Ecto neural progenitor cell (in vitro differentiated cells): ENCODE measurements at places on chromosomes 3 and 15.

- peak; percentile 88 for DNase-seq
Measured at GRCh38 chr3:9769426-9770275, at the start of gene CAMK1. TSS of gene CAMK1 (minus strand) at chr3:9769947. CDS start at chr3:9767749, 2,198 bp downstream.

DNA sequence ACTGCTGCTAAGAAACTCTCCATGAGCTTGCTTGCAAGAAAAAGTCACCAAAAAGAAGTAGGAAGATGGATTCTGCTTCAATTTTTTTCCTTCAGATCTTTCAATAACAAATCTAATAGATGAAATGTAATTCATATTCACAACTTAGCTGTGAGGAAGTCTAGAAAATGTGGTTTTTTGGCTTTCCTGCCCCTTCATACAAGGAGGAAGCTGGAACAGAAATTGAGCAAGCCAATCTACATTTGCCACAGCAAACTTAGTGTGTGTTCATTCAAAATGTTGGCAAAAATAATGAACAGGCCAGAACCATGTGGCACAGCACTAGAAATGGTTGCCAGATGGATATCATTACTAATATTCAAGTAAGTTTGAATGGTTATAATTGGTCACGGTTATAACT lies 93.2 kb upstream of the NEDD4 start:
- DNase-seq, result no peak

GRCh38 chr3:196650740-196651311 lies 11.3 kb downstream of the NRROS start:
- no peak for DNase-seq

- no peak for DNase-seq
Measured at GRCh38 chr3:145704020-145704419, 457.0 kb downstream of the PLOD2 start.

DNA sequence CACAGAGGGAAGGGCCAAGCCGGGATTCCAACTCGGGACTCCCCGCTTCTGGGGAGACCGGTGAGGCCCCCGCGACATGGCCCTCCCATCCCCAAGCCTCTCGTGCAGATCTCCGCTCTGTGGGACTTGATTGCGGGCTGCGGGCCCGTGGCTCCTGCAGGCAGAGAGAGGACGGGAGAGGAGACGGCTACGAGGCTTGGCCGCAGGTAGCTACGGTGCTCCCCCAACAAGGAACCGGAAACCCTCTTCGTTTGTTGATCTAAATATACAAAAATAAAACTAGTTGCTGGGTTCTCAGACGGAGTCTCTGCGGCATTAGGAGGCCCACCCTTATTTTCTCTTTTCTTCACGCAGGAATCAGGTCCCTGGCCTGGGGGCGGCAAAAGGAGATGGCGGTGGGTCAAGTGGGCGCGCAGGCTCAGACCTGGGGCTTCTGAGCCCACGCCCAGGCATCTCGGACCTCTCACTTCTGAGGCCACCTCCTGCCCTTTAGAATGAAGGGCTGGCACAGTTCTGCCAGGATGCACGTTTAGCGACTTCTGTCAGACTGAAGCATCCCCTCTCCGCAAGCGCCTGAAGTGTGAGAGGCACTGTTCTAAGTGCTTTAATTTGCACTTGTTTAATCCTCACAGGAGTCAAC lies 10.9 kb downstream of the GNB5 start:
- DNase-seq, result no peak

DNA sequence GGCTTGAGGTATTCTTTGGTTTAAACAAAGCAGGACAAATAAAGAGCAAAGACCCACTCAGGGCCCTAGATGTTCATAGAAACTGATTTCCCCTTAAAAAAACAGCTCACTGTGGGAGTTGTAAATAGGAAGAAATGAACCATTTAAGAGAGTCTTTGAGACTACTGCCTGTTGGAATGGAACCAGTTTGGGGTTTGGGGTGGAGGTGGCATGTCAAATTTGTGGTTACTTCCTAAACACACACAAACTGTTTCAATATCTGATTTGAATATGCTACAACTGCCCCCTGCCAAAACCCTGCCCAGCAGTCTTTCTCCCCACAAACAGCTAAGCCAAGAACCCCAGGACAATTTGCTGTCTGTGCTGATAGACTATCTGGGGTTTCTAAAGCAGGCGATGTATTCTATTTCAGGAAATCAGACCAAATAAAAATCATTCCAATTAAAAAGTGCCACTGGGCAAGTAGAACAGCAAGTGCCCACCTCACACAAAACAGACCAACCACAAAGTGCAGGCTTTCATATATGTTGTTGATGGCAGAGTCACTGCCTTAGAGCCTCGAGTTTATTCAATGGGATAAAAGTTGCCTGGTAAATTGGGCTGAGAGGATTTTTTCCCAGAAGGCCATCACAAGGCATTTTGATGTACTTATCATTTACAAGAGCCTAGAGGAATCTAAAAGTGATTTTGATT lies 293.9 kb upstream of the PROK2 start:
- no peak for DNase-seq

DNA sequence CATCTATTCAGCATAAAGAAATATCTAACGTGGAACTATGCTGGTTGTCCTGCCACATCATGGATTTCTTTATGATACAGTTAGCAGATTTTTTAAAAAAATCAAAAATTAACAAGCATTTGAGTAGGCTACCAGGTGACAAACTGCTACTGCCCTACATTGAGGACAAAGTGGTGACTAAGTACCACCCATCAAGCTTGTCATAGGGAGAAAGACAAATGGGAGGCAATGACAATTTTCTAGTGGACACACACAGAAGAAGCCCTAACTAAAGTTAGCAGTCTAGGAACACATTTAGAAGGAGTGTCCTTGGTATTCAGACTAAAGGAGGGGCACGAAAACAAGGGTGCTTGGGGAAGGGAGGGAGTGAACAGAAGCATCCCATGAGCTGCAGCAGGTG lies 131.2 kb downstream of the TBL1XR1 start:
- DNase-seq, result no peak

- peak; percentile 19 for DNase-seq
Measured at GRCh38 chr15:71093054-71094024, 21.9 kb upstream of the THSD4 start.

GRCh38 chr3:191020730-191021396 lies 158.4 kb upstream of the GMNC start:
- DNase-seq, result no peak

DNA sequence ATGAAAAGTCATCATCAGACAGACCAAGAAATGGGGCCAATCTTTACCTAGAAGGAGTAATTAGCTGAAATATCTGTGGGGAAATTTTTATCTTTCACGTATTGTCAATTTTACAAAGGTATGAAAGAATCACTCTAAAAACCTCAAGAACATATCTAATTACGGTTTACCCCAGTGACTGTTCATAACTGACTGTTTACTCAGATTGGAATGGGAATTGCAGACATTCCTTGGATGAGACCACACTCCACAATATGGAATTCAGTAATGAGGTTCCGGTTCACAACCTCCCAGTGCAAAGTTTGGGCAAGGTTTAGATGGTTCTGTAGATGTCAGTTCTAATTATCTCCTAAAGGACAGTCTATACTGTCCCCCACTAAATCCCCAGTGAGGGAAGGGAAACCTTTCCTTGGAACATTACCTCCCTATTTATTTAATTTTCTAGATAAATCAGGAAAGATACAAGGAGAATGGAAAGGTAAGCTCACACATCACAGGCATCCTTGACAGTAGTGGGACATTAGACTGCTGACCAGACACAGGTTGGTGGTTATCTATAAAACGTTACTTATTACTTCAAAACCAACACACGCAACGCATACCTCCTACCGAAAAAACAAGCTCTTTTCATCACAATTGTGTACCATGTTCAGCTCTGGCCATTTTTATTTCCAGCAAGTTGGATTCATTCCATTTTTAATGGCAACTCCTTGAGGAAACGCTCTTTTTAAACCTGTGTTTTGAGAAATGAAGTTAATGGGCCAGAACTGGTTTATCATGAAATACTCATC lies 129.9 kb downstream of the RORA start:
- no peak for DNase-seq

DNA sequence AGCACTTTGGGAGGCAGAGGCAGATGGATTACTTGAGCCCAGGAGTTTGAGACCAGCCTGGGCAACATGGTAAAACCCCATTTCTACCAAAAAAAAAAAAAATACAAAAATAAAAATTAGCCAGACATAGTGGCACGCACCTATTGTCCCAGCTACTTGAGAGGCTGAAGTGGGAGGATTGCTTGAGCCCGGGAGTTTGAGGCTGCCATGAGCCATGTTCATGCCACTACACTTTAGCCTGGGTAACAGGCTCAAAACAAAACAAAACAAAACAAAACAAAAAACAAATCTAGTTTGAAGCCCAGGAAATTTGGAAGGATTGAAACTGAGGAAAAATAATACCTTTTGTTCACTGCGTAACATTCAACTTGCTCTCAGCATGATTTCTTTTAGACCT lies 16.6 kb downstream of the TMOD3 start:
- no peak for DNase-seq

DNA sequence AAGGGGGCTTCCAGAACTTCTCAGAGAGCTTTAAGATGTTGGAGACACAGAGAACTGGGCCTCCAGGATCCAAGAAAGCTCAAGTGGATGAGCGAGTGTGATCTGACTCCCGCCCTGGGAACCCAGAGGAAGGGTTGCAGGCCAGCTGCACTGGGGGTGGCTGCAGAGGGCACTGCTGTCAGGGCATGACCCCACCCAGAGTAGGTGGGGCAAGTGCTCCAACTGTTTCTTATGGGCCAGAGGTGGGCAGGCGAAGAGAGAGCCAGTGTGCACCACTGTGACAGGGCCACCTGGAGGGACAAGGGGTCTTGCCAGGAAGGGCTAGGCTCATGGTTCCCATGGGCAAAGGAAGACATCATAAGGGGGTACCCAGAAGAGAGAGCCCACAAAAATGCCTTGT lies 48.8 kb downstream of the EXOG start:
- no peak for DNase-seq

DNA sequence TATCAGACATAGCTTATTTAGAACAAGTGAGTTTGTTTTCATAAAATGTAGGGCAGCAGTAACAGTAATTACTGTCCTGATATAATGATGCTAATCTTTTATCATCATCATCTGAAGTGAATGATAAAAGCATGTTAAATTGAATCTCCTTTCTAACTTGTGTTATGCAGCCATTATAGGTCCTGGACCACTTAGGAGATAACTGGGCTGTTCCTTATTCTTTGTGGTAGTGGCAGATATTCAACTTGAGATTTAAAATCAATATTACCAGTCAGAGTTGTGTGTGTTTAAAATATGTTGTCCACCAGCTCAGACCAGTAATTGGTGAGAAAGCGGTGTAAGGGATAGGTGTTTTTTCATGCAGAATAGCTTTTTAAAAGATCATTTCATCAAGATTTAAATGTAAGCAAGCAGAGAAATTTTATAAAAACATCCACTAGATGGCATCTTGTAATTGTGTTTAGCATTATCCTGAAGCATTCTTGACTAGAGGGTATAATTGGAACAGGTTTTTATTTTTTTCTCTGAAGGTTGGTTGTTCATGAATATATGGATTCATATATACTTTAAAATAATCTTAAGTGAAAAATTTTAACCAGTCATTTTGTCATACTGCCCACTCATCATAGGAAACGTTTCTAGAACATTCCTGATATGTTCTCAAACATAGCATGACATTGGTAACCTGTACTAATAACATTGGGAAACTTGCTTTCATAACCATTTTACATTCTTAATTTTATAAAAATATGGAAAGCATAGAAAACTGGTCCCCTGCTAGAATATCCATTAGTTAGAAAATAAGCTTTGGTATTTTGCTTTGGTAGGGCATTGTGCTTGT lies 153.9 kb downstream of the BBX start:
- DNase-seq, result no peak

GRCh38 chr3:123046262-123047061 lies 18.9 kb upstream of the SEMA5B start:
- no peak for DNase-seq

DNA sequence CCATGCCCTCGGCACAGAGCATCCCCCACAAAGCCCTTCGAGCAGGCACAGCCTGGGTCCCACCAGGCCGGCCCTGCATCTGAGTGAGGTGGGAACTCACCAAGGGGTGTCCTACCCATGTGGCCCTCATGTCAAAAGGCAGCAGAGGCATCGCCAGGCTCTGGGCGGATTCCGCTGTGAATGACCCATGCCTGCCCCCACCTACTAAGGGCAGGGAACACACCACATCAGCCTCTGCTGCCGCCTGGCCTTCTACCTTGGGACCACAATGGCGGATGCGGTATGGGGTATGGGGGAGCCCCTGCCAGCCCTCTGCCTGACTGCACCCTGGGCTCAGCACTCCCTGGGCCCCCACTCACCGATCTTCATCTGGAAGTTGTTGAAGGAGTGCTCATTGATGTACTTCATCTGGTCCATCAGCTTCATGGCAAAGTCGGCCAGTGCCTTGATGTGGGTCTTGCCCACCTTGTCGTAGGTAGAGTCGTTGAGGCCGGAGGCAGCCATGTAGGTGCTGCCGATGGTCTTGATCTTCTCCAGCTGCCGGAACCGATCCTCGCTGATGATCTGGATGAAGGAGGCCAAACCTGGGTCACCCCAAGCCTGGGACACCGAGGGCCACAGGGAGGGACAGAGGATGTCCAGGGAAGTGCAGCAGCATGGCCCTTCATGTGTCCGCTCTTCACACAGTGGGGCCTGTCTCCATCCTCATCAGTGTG lies 87.8 kb downstream of the SEC22A start:
- DNase-seq, result peak; percentile 27

DNA sequence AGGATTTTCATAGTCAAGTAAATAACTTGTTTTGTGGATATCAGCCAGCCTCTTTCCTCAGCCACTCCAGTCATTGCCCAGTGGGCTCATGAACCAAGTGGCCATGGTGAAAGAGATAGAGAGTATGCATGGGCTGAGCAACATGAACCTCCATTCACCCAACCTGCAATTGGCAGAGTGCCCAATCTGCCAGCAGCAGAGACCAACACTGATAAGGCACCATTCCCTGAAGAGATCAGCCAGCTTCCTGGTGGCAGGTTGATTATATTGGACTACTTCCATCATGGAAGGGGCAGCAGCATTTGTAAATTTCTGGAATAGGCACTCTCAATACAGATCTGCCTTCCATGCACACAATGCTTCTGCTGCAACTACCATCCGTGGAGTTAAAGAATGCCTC lies 10.3 kb upstream of the MCF2L2 start:
- no peak for DNase-seq

- DNase-seq, result no peak
Measured at GRCh38 chr3:173025941-173026340, 115.1 kb downstream of the SPATA16 start.

DNA sequence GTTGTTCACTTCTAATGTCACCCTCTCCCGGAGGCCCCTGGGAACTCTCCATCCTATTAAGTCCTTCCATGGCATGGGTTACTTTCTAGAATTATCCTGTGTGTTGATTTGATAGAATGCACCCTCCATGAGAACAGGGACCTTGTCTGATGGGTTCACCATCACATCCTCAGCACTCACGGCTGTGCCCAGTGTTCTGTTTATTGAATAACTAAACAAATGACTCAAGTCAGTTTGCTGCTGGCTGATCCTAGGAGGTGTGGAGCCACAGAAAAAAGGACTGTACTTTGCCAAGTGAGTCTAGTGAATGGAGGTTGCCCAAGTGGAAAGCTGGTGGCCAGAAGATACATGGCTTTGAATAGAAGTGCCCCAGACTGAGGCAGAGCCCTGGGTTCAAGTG lies 48.5 kb upstream of the RAB6B start:
- DNase-seq, result no peak
